ENCODE measurements at places on chromosomes 11 and 22.

DNA sequence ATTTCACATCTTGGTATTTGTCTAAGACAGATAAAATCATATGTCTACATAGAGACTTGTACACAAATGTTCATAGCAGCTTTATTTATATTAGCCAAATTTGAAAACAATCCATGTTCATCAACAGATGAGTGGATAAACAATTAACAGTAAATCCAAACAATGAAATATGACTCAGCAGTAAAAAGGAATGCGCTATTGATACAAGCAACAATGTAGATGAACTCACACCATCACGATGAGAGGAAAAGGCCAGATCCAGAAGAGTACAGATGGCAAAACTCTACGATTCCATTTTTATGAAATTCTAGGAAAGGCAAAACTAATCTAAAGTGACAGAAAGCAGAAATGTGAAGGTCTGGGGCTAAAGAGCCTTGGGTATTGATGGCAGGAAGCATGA is 384.3 kb downstream of the NTM start:
- no peak for DNase-seq

GRCh38 chr11:65422633-65423515 is at the start of gene NEAT1:
Gene NEAT1 (plus strand): TSS chr11:65422798.
- peak; percentile 93 for DNase-seq

GRCh38 chr11:75503531-75504099 is 22.1 kb downstream of the GDPD5 start:
- no peak for DNase-seq

DNA sequence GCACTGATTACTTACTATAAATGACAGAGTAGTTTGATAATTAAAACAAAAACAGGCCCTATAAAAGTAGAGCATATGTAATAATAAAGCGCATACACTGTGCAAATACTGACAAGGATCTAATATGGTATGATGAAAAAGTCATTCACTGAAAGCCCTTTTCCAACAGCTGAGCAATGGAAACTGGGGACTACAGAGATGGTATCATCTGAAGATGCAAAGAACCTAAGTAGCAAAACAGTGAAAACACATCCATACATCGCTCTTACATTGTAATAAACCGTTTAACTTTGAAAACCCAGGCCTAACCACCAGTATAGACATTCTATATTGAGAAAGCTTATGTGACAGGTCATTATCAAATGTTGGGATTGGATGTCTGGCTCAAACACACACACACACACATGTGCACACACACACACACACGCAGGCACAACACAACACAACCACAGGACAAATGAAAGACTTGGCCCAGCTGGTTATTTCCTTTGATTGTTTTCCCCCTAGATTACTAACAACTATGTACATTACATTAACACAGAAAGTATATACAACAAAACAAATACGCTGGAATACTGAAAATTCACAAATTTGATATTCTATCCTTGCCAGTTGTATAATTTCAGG is 119.5 kb downstream of the APOL5 start:
- DNase-seq = no peak

GRCh38 chr11:102853956-102854355 is 10.5 kb upstream of the MMP3 start:
- no peak for DNase-seq

- no peak for DNase-seq
Observed at GRCh38 chr11:47222696-47223095, 7.9 kb downstream of the DDB2 start.

- DNase-seq = no peak
Observed at GRCh38 chr11:133086518-133086917, 445.8 kb downstream of the OPCML start.

DNA sequence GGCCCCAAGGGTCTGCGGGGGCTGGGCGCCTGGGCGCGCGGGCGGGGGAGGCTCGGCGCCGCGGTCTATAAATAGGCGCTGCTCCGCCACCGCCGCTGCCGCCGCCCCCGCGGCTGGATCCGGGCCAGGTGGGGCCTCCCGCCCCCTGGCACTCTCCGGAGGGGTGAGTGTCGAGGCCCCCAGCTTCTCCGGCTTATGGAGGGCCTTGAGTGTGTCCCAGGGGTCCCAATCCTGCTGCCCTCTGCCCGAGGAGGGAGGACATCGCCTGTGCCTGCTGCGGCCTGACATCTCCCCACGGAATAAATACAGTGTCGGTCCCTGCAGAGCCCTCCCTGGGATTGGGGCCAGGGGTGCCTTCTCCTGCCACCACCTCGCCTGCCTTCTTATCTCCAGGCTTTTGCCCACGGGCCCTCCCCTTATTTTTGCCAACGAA is 4.3 kb upstream of the GP1BB start:
- no peak for DNase-seq

- no peak for DNase-seq
Observed at GRCh38 chr11:45984192-45984591, 61.7 kb downstream of the LARGE2 start.

DNA sequence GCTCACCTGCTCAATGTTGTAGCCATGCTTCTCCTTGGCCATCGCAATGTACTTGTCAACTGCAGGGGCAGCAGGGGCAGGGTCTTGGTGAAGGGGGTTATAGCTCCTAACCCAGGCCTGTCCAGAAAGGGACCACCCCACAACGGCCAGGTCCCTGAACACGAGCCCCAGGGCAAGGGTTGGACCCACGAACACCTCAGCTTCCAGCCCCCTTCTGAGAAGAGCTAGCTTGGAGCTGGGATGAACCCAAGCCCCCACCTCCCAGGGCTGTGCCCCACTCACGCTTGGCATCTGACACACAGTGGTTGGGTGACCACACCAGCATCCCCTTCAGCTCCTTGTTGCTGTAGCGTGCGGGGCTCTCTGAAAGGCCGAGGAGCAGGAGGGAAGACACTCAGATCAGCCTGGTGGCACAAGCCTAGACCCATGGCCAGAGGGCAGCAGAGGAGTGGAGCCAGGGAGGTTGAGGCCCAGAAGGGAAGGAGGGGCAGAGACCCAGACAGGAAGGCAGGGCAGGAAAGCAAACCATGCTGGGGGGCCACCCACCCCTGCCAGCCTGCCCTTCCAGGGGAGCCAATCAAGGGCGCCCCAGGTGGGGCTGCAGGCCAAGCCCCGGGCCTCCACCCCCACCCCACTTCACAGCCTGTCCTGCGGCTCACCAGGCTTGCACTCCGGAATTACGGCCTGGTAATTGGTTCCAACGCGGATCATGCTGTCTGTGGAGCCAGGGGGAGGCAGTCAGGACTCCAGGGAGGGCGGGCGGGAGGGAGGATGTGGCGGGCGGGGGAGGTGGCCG is 1.9 kb downstream of the RCOR2 start:
- DNase-seq = no peak

DNA sequence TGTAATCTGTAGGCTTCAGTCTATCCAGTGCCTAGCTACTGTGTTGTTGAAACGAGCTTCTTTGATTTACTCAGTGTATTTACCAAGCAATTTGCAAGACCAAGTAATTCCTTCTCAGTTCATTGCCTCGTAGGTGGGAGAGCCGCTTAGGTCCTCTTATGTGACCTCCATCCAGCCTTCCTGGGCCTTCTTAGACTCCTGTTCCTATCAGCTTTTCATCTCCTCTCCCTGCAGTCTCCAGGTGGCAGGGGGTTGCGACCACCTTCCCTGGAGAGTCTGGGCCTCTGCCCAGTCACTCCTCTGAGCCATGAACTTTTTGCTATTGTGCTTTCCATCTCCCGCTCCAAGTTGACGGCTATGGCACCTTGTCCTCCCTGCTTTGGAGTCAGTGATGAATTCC is 251.8 kb downstream of the KIRREL3 start:
- no peak for DNase-seq

GRCh38 chr22:23922921-23923320 is 28.7 kb downstream of the MIF start:
- no peak for DNase-seq

GRCh38 chr11:73530109-73530508 is 67.8 kb downstream of the FAM168A start:
- no peak for DNase-seq

DNA sequence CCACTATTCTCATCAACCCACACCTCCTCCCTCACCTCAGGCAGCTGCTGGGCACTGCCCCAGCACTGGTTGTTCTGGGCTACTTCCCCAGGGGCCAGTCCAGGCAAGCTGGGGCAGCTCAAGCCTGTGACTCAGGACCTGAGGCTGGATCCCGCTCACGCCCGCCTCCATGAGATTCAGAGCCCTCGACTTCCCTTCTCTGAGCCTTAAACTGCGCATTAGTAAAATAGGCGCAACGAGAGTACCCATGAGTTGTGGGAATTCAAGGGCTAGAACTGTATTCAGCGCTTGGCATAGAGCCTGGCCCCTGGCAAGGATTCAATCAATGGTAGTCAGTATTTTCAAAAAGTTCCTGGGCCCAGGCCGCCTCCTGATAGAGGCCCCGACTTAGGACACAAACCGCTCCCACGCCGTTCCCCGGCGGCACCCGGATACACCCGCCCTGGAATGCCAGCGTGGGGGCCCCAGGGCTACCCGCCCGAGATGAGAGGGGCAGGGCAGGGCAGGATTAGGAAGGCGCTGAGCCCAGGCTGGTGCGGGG is 723 bp upstream of the CD82 start:
- no peak for DNase-seq

DNA sequence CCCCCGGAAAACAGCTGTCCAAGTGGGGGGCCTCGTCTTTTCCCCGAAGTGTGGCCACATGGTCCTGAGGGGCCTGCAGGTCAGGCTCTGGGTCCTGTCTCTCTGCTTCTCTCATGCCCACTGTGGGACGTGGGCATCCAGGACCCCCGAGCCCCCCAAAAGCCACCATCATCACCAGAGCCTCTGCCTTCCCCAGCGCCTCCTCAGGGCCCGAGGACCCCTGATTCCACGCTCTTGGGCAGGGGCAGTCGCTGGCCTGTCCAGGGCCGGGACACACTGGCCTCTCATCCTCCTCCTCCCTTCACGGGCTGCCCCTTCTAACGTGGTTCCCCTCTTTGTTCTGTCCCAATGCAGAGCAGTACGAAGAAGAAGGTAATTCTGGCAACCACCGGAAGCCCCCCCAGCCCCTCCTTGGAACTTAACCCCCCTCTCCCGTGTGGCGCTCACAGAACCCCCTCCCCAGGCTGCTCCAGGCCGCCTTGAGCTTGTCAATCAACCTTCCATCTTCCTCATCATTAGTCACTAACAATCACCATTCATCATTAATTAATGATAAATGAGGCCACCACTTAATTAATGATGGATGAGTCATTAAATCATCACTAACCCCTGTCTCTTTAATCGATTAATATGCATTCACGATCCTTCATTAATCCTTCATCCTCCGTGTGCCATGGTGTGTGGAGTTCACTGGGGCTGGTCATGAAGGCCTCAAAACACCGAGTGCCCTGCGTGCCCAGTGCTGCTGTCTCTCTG is 3.9 kb downstream of the TNNT3 start:
- no peak for DNase-seq

GRCh38 chr11:109677876-109678275 is 255.9 kb downstream of the C11orf87 start:
- DNase-seq = no peak

DNA sequence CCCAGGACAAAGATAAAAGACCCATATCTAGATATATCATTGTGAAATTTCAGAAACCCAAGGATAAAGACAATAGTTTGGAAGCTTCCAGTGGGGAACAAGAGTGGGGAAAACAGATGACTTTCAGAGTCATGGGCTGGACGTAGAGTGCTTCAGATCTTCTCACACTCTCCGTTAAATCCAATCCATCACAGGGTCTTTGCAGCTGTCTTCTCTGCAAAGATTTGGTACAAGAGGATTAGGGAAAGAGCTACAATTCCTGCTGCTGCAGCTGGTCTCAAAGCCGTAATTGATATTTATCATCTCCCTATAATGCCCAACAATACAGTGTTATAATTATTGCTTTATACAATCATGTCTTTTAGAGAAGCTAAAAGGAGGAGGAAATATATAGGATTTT is 63.4 kb upstream of the CLPB start:
- DNase-seq = no peak

GRCh38 chr11:98625526-98625925 is 395.2 kb upstream of the CNTN5 start:
- no peak for DNase-seq

- DNase-seq = no peak
Observed at GRCh38 chr11:112785719-112786118, 175.5 kb upstream of the NCAM1 start.

DNA sequence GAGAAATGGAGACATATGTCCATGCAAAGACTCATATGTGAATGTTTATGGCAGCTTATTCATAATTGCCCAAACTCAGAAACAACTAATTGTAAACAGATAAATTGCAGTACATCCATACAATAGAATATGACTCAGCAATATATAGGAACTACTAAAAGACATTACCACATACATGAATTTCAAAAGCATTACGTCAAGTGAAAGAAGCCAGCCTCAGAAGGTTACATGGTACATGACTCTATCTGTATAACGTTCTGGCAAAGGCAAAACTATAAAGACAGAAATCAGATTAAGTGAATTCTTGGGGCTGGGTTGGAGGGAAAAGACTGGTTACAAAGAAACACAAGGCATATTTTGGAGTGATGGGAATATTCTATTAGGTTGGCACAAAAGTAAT is 7.2 kb downstream of the KCTD21 start:
- DNase-seq = no peak

DNA sequence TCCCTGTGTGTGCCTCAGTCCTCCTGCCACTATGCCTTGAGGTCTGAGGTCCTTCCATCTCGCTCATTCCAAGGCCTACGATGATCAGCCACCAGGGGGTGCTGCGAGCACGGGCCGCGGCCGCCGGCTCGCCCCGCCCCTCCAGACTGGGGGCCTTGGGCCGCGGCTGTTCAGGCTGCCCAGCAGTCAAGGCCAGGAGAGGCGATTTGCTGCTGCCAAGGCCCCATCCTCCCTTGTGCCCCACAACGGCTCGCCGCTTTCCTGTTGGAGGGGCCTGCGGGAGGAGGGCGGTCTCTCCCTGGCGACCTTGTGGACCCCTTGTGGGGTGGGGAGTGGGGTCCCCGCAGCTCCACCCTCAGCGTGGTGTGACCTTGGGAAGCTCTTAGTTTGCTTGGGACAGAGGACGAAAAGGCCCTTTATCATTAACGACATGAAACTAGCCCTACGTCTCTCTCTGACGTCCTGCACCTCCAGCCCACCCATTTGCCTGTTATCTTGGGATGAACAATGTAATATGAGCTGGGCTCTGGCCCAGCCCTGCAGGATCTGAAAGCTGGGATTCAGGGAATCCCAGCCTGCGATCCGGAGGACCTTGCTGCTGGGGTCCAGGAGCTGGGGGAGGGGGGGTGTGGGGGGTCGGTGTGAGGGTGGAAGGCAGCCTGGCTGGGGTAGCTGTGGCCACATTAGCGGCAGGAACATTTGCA is 5.3 kb upstream of the GALR3 start:
- peak; percentile 84 for DNase-seq

- no peak for DNase-seq
Observed at GRCh38 chr11:13875643-13876042, 86.9 kb upstream of the SPON1 start.

DNA sequence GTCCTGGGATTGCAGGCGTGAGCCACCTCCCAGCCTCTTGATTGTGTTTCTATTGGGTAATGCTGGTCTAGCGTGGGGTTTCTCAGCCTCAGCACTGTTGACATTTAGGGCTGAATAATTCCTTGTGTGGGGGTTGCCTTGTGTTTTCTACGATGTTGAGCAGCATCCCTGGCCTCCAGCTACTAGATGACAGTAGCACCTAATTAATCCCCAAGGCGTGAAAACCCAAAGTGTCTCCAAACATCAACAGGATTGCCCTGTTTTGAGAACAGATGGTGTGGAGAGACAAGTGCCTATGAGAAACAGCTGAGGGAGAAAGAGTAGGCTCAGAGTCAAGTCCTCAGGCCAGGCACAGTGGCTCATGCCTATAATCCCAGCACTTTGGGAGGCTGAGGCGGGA is 67.2 kb downstream of the SGSM1 start:
- DNase-seq = no peak

- DNase-seq = no peak
Observed at GRCh38 chr11:122741613-122742300, 86.2 kb downstream of the UBASH3B start.

GRCh38 chr11:47991266-47991830 is 11.0 kb downstream of the PTPRJ start:
- DNase-seq = no peak

Measured in stimulated activated CD4-positive, alpha-beta T cell treated with anti-CD3 and anti-CD28 coated beads, Interleukin-1b, Interleukin-23, amount 100 ng/mL, for 24 hours (primary cell).